CD4-positive, alpha-beta T cell (primary cell): ENCODE measurements at places on chromosomes 12 and 14.

DNA sequence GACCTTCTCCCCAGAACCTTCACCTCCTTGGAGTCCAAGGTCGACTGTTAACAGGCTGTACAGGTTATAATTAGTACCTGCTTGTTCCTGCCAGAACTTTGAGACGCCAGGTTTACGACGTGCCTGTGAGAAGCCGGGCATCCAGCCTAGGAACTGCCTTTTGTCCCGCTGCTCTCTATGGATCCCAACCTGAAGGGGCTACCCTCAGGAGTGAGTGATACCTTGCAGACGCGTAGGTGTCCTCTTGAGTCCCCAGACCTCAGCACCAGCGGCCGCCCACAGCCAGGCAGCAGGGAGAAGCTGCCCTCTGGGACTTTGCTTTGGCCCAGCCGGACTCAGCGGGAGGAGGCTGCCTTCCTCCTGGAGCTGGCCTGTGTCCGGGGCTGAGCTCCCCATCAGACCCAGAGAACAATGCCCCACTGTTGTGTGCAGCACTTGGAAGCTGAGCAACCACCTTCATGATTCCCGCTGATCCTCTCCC lies 16.2 kb downstream of the SYNE3 start:
- DNase-seq, result no peak

DNA sequence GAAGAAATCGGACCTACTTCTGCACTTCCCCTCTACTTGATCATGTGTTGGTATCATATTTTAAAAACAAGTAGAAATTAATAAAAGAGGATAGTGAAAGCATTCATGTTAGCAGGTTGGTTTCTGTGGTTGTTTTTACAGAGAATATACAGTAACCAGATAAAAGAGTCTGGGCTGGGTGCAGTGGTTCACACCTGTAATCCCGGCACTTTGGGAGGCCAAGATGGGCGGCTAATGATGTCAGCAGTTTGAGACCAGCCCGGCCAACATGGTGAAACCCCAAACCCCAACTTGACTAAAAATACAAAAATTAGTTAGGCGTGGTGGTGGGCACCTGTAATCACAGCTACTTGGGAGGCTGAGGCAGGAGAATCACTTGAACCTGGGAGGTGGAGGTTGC lies 55.9 kb downstream of the LRP6 start:
- DNase-seq, result no peak

GRCh38 chr14:89141862-89142261 lies 275.2 kb downstream of the FOXN3 start:
- no peak for DNase-seq

DNA sequence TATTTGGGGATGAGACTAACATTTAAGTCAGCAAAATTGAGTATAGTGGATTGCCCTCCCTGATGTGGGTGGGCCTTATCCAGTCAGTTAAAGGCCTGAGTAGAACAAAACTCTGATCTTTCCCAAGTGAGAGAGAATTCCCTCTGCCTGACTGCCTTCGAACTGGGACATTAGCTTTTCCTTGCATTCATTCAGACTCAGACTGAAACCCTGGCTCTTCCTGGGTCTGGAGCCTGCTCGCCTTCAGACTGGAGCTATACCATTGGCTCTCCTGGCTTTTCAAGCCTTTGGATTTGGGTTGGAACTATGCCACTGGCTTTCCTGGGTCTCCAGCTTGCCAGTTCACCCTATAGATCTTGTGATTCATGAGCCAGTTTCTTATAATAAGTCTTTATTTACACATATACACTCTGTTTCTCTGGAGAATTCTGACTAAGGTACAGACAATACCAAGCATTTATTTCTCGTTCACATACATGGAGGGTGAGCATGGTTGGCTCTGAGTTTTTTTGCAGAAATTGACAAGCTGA lies 296.5 kb downstream of the ERC1 start:
- DNase-seq, result no peak

DNA sequence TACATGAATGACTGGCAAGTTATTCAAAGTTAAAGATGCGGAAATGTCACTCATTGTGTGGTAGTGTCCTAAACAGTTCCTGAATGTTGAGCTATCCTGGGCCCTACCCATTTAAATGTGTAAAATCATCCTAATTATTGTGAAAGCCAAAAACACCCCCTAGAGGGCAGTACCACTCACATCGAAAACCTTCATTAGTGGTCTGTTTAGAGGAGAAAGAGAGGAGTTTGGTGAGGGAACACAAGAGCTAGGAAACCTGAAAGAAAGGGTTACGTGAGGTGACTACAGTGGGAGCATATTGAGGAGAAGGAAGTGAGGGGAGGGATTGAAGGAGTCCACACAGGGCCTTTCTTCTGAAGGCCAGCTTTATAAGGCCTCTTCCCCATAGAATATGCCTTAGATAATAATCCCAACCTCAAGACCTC lies 2.5 kb upstream of the TEP1 start:
- no peak for DNase-seq

DNA sequence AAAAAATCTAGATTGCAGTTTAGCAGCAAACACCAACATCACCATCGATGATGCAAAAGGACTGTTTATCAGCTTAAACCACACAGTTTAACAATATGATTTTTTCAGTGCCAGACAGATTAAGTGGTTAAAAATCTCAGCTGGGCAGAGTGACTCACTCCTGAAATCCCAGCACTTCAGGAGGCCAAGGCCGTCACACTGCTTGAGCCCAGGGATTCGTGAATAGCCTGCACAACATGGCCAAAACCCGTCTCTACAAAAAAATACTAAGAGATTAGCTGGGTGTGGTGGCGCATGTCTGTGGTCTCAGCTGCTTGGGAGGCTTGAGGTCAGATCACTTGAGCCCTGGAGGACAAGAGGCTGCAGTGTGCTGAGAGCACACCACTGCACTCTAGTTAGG lies 8.9 kb downstream of the RSRC2 start:
- no peak for DNase-seq

DNA sequence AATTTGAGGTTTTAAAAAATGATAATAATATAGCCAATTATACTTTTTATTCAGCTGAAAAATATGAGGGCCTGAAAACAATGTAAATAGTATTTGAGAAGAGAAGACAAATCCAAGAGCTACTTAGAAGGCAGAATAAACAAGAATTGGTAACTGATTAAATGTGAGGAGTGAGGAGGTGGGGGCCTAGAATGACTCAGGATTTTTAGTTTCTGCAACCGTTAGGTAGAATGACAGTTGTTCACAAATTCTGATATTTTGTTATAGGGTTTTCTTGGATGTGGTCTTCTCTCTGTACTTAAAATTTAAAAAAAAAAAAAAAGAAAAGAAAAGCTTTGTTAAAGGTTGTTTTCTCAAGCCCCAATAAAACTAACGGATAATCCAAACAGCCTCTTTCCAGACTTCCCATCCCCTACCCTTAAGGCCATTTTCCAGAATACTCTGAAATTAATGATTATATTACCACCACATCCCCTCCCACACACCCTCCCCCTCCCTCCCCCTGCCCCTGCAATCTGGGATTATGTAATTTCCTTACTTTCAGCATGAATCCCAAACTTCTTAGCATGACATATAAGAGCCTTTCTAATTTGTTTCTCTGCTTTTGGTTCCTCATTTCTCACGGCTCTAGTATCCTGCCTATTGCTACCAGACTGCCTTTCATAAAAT lies 50.4 kb downstream of the LRP6 start:
- no peak for DNase-seq

GRCh38 chr14:105879867-105880561 lies 353.6 kb downstream of the TMEM121 start:
- no peak for DNase-seq

DNA sequence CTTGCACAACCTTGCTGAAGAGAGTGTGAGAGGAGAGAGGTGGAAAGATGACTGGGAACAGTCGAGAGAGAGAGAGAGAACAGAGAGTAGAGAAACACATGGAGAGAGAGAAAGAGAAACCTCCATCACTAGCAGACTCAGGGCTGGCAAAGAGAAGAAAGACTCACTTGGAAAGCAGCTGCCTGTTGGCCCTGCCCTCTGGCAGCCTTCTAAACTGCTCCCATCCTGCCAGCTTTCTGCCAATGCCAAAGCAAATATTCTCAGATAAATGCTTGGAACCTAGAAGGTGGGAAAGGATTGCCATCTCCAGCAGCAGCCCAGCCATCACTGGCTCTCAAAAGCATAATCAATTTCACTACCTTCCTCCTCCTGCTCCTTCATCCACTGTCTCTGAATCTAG lies 107.9 kb upstream of the WSCD2 start:
- no peak for DNase-seq

DNA sequence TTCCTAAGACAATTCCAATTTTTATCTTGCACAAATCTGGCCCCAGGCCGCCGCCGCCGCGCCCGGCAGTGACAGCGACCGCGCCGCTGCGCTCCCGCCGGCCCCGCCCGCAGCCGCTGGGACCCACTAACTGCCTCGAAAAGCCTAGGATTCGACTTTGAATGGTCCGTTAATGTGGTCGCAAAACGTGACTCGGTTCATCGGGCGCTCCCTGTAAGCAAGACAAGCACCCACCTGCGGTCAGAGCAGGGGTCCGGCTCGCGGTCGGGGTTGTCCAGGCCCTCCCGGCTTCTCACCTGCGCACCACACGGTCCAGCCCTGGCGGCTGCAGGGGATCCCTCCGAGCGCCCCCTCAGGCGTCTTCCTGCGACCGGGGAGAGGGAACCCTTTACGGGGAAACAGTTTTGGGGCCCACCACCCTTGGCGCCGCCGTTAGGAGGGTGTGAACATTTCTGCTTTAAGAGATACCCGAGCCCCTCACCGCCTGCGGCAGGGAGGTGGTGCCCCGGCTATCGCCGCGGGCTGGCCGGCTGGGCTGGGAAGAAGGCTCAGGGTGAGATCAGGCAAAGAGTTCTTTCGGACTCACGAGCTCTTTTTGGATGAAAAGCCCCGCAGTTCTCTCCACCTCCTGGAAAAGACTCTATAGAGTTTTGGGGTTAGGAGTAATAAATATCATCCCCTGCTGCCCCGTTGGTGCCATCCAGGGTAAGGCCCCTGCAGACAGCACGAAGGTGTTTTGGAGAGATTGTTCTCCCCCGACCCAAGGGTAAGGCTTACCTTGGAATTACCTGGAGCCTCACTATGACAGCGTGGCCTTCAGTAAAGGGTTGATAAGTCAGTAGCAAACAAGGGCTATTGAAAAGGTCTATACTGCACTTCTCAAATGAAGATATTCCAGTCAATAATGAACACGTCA lies 13.6 kb upstream of the FOXJ2 start:
- no peak for DNase-seq
